ENCODE measurements at places on chromosomes 16 and 17.

DNA sequence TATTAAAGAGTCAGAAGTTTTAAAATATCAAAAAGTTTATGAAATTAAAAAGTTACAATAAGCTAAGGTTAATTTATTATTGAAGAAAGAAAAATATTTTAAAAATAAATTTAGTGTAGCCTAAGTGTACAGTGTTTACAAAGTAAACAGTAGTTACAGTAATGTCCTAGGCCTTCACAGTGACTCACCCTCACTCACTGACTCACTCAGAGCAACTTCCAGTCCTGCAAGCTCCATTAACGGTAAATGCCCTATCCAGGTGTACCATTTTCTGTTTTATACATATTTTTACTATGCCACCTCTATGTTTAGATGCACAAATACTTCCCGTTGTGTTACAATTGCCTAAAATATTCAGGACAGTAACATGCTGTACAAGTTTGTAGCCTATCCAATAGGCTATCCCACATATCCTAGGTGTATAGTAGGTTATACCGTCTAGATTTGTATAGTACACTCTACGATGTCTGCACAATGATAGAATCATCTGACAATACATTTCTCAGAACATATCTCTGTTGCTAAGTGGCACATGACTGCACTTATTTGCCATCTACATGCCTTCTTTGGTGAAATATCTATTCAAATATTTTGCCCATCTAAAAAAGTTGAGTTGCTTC is 67.2 kb upstream of the WSB1 start:
- DNase-seq = no peak

- DNase-seq = no peak
Measured at GRCh38 chr16:49523435-49524159, 150.0 kb downstream of the C16orf78 start.

- DNase-seq = no peak
Measured at GRCh38 chr17:81222620-81222905, 202 bp downstream of the CEP131 start.

GRCh38 chr16:19137201-19138128 is 23.7 kb downstream of the ITPRIPL2 start:
- DNase-seq = no peak

GRCh38 chr16:81779536-81780320 is 637 bp downstream of the PLCG2 start:
- no peak for DNase-seq

DNA sequence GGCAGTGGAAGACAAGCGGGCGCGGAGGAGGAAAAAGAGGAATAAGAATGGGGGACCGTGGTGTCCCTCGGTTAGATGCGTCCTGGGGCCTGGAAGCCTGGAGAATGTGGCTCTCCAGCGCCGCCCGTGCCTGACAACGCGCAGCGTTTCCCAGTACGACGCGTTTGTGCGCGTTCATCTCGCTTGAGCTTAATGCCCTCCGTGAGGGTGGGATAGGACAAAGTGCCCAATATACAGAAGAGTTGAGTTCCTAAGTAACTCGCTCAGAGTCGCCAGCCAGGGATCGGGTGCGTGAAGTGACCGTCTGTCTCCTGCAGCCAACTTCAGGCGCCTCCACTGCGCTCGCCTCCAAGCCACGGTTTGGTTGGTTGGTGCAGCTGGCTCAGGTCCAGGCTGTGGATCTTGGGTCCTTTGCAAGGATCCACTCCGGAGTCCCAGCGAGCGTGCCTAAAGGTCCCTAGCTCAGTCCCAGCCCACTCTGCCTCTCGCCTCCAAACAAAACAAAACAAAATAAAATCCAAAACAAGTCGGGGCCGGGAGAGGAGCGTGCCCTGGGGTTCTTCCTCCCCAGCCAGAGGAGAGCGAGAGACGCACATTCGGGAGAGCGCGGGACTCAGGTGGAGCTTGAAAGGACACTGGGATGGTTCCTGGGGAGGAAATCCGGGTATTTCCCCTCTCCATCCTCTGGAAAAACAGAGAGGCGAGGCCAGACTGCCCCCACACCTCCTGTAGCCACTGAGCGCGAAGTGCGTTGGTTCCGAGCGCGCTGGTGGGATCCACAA is 974 bp downstream of the GALR2 start:
- DNase-seq = no peak

- DNase-seq = no peak
Measured at GRCh38 chr16:53502331-53503269, at the start of gene AKTIP. AKTIP (minus strand) TSS chr16:53503209; CDS start chr16:53500259, 2,950 bp downstream.

GRCh38 chr17:39082482-39082881 is 69.0 kb downstream of the PLXDC1 start:
- DNase-seq = no peak

DNA sequence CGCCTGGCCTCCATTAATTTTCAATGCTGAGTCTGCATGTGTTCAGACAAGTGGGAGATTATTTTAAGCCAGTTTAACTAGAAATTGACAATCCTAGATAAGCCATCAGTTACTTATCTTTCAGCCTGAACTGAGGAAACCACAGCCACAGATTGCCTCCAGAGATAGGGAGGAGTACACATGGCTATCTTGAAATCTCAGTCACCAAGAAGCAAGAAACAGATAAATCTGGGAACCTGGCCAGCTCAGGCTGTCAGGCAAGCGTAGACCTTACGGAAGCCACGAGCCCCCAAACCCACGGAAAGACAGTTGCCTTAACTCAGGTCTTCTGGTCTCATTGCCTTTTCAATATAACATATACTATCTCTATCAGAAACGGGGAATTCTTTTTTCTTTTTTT is 2.0 kb upstream of the GLG1 start:
- no peak for DNase-seq

DNA sequence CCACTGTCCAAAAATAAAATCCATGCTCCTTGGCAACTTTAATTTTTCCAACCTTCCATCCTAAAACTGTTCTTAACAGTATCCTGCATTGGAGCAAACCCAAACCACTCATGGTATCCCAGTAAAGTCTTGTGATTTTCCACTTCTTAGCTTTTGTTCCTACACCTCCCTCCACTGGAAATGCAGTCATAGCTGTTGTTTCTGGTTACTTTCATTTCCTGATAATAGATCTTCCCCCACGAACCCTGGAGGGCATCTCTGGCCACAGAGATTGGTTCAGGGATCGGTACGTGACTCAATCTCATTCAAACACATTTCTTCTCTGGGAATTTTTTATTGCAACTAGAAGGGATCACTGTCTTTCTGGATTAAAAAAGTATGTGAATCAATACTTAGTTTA is 276.0 kb downstream of the GRIN2A start:
- no peak for DNase-seq

- DNase-seq = no peak
Measured at GRCh38 chr16:30692396-30693064, 6.4 kb upstream of the SRCAP start.

DNA sequence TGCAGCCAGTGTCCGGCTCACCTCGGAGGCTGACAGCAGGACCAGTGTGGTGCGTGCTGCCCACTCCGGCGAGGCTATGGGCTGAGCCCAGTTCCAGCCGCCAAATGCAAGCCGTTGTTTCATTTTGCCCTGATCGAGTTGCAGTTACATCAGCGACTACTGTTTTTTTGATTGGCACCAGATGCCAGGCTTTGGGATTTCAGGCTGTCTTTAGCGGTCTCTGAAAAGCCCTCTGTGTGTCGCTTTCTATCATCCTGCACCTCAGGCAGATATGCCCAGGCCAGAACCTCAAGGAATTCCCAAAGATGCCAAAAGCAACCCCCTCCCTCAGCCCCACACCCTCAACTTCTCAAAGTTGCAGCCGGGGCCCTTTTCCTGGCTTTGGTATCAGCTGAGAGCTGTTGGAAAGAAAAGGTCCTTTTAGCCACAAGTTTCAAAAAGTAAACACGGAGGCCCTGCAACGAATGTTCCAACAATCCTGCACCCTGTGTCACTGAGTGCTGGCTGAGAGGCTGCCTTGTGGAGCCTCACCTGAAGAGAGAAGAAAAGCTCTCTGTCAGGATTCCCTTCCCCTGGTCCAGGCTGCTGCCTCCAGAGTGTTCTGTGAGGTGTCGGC is 58.9 kb downstream of the WWP2 start:
- no peak for DNase-seq

- no peak for DNase-seq
Measured at GRCh38 chr17:77245162-77245926, 104.6 kb downstream of the SEC14L1 start.

GRCh38 chr16:29858149-29858849 is 4.7 kb downstream of the CDIPT start:
- no peak for DNase-seq

DNA sequence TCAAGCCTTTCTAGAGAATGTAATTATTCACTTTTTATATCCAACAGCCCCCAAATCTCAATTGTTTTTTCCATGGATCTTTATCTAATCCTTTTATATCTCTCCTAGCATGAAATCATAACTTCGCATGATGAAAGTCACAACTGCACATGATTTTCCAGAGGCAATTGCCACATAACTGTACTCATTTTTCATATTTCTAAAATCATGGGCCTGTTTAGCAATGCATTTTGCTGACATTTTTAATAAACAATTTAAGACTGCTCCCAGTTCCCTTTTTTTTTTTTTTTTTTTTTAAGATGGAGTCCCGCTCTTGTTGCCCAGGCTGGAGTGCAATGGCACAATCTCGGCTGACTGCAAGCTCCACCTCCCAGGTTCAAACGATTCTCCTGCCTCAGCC is 83.5 kb downstream of the VMP1 start:
- DNase-seq = no peak

GRCh38 chr16:72620348-72620747 is 427.6 kb downstream of the ZFHX3 start:
- DNase-seq = no peak

- no peak for DNase-seq
Measured at GRCh38 chr16:80990577-80990976, 16.1 kb downstream of the CMC2 start.

- no peak for DNase-seq
Measured at GRCh38 chr17:80471922-80472321, 4.5 kb downstream of the NPTX1 start.

DNA sequence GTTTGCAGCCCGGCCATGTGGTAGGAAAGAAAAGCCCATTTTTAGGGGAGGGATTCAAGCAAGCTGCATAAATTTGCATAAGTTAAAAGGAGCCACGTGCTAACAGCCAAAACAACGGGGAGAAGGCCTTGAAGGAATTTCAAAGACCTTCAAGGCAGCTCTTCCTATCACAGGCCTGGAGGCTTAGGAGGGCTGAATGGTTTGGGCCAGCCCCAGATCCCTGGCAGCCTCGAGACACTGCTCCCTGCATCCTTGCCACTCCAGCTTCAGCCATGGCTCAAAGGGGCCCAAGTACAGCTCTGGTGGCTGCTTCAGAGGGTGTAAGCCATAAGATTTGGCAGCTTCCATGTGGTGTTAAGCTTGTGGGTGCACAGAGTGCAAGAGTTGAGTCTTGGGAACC is 22.6 kb downstream of the PRDM7 start:
- DNase-seq = no peak

- DNase-seq = no peak
Measured at GRCh38 chr16:1144476-1145382, 8.2 kb upstream of the CACNA1H start.

DNA sequence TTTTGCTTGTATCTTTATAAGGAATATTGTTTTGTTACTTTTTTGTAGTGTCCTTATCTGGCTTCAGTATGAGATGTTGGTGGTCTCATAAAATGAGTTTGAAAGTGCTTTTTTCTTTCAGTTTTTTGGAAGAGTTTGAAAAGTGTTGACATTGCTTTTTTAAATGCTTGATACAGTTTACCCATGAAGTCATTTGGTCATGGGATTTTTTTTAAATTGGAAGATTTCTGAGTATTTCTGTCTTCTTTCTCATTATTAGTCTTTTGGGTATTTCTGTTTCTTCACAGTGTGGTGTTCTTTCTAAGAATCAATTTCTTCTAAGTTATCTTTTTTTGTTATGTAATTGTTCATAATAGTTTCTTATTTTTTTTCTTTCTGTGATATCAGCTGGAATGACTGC is 15.1 kb downstream of the ZNF267 start:
- no peak for DNase-seq

DNA sequence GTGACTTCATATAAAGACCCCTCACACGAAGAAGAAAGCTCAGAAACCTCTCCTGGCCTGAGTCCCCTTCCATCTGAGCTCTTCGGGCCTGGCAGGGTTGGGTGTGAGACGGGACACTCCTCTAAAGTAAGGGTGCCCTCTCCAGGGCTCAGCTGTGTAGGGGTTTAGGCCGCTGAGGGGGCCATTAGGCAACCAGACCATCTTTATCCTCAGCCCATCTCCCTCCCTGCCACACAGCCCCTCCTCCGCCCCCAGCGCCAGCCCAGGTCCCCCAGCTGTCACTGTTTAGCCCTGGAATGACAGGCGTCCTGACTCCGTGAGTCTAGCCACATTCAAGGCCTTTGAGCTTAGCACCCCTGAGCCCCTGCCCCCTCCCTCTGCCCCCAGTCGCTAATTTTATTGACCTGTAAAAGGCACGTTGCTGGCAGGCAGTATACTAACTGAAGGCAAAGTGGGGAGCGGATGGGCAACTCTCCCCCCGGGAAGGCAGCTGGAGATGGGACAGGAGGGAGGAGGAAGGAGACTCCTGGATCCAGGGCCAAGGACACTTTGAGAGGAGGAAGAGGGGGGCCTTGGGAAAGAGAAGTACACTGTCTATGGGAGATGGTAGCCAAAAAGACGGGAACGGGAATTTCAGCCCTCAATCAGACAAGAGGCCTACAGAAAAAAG is 592 bp upstream of the ZNF385C start:
- DNase-seq = no peak

DNA sequence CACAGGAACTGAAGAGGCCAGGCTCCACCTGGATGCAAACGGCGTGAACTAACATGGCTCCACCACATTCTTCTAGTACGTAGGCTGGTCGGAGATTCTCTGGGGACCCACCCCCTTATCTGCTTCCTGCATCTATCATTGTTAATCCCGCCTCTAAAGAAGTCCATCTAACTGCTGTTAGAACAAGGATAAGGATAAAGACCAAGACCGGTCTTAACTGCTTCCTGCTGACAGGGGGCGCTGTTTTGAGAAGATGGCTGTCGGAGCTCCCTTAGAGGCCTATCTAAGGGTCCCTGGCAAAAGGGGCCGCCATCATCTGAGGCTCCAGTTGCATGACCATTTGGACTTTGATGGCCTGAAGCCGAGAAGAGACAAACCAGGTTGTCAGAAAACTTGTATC is 25.8 kb upstream of the TNFSF12 start:
- no peak for DNase-seq

DNA sequence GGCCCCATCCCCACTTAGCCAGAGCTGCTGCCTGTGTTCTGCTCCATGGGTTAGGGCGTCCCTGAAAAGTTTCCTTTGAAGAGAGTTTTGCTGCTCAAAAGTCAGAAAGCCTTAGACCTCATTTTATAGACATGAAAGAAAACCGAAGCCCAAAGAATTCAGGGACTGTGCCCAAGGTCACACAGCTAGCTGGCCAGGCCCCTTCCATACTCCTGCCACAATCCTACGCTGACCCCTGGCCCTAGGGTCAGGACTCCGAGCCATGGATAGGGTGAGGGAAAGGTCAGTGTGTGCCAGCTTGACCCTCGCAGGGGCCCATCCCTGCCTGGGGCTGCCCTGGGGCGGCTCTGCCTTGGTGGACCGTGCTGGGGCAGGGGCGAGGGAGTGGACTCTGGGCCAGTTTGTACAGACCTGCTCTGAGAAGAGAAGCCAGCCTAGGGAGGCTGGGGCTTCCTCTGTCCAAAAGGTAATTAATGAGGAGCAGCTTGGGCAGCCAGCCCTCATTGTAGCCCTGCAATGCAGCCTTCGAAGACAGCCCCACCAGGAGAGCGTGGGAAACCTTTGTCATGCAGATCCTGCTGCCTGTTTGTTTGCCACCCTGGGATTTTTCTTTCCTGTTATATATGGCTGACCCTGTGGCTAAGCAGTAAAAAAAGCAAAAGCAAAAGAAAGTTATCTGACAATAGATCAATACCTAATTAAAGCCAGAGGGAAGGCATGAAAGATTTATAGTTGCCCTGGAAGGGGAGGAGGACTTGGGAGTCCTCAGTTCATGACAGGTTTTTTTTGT is 37.4 kb downstream of the RHBDL3 start:
- DNase-seq = no peak

- DNase-seq = no peak
Measured at GRCh38 chr16:71282943-71283342, 6.3 kb downstream of the CMTR2 start.

Measured in non-pigmented ciliary epithelial cell (primary cell).